NCI-H748 treated with DMSO at 0.1 percent for 48 hours (cell line): ENCODE measurements at places on chromosomes 6 and 20.

- no peak for DNase-seq
Observed at GRCh38 chr6:162532283-162533008, 195.1 kb downstream of the PRKN start.

DNA sequence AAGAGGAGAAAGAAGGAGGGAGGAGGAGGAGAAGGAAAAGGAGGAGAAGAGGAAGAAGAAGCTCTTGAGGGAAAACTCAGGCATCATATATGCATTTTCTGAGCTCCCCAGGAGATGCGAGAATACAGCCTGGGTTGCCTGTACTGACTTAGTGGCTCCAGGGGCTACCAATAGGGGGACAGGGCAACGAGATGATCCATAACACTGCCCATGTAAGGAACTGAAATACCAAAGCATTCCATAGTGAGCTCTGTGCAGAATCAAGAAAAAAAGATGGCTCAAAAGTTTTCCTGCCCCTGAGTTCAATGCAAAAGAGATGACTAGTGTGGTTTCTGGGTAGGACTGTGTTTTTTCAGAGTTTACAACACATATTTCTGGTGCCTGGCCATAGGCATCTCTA lies 258.7 kb downstream of the ALDH8A1 start:
- DNase-seq: no peak

- DNase-seq: no peak
Observed at GRCh38 chr6:157089851-157090250, 233.5 kb downstream of the TMEM242 start.

- no peak for DNase-seq
Observed at GRCh38 chr20:45576995-45577394, 2.1 kb downstream of the WFDC8 start.

DNA sequence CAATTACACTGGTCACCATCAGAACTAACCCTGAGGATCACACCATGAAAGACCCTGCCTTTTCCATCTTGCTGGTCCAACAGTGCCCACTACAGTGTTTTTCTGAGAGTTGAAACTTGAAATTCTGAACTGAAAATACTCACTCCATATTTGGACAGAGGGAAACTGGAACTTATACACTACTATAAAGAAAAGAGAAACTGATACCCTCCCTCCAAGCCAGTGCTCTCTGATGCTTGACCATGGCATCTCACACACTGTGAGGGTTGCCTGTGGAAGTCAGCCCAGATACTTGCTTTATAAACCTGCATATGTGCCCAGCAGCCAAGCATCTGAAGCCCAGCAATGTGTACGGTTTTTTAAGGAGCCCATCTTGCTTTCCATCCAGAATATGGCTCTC lies 108.7 kb downstream of the FOXA2 start:
- no peak for DNase-seq

- no peak for DNase-seq
Observed at GRCh38 chr20:34345402-34345736, 17.7 kb upstream of the ITCH start.

DNA sequence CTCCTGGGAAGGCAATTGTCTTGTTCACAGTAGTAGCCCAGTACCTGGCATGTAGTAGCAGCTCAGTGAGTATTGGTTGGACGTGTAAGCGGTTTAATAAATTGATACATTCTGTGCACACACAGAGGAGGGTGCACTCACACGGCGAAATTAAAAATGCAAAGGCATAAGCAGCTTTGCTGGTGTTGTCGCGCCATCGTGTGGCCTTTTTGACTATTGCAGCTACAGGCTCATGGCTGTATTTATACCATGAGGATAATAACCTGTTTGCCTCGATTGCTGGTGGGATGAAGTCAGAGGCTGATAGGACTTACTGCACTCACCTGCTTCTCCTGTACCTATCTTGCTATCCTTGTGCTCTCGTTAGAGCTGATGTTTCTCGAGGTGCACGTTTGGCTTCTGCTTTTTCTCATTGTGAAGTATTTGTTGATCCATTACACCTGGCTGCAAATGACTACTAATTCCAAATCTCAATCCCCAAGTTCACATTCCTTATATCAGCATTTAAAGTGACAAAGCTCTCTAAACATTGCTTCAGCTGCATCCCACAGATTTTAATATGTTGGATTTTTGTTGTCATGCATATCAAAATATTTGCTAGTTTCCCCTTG lies 61.5 kb downstream of the TBXT start:
- DNase-seq: peak; percentile 62

DNA sequence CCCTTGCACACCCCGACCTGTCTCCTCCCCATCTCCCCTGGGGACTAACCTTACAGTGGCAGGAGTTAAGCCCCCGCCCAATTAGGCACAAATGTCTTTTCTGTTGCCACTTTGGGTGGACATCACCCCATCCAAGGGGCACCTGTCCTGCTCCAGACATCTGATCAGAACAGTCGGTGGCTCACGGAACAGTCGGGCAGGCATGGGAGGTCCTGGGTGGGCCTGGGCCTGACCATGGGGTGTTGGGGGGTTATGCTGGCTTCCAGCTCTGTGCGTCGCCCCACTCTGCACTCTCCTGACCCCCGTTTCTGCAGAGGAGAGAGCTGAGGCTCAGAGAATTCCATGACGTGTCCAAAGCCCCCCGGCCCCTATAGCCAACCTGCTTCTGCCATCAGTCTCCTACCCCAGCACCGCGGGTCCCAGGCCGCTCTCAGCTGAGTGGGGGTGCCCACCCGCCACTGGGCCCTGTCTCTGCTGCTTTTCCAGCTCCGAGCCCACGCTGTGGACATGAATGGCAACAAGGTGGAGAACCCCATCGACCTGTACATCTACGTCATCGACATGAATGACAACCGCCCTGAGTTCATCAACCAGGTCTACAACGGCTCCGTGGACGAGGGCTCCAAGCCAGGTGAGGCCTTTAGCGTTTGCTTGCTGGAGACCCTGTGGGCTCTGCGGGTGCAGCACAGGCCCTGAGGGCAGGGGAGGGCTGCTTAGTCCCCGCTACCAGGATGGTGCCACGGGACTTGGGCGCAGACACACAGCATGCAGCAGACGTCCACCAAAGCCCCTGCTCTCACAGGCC lies 213.2 kb downstream of the TAF4 start:
- DNase-seq: no peak
